ENCODE measurements at places on chromosomes 7 and 10.
A peak's percentile ranks its signal among the peaks of the same experiment; 100 is the strongest.

GRCh38 chr7:68063171-68063570 is 1066.5 kb downstream of the TYW1 start:
- no peak for DNase-seq

DNA sequence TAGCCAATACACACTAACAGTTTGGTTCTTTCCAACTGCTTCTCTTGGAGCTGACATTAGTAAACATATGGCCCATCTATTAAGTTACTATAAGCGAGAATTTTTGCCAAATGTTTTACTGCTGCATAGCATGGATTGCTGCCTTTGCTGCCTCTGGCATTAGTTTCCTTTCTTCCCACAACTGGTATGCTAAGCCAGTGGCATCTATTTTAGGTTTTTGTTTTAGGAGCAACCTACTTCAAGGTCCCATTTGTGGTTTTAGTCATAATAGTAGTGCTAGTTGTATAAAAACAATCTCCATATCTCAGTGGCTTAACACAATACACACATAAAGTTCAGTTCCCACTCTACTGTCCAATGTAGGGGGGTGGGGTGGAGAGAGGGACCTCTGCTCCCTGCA is 25.9 kb upstream of the PANK1 start:
- no peak for DNase-seq

GRCh38 chr7:909358-910329 is 33.3 kb downstream of the GET4 start:
- peak; percentile 79 for DNase-seq

DNA sequence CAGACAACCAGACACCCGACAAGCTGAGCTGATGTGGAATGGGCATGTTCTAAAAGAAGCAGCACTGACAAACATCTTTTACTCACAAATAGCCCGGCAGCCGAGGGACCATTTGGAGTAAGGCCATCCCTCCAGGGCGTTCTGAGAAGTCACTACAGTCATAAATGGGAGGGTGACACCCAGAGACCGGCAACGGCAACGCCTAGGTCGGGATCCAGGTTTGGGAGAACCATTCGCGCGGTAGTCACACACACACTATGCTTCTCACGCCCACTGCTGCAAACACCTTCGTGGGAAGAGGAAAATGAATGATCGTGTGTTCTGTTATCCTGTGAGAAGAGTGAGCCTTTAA is 9.8 kb downstream of the TNS3 start:
- DNase-seq, result no peak

GRCh38 chr7:3043544-3044371 is at the start of gene CARD11:
Gene CARD11 (minus strand): TSS chr7:3043867. CDS start chr7:2958506, 85,361 bp downstream.
- DNase-seq, result peak; percentile 41

- no peak for DNase-seq
Observed at GRCh38 chr10:129971381-129972144, 7.5 kb upstream of the EBF3 start.

DNA sequence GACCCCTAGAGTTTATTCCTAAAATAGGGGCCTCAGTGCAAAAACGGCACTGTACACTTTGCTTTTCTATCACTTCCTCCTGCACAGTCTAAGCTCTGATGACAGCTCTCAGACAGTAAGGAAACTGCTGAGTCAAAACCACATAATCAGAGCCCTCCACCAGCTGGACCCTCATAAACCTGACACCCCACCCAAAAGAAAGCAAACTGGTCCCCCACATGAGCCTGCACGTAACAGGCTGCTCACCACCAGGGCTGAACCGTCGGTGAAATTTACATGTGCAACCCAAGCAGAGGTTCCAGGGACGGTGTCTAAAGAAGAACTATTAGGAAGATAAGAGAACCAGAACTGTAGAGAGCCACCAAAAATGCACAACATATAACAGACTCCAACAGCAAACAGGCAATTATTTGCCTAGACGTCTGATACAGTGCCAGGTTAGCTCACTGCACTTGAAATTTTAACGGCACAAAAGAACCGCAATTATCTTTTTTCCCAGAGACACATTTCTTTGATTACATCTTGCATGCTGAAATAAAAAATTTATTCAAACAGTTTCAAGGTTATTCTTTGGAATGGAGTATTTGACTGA is 19.6 kb downstream of the SGMS1 start:
- DNase-seq, result no peak

DNA sequence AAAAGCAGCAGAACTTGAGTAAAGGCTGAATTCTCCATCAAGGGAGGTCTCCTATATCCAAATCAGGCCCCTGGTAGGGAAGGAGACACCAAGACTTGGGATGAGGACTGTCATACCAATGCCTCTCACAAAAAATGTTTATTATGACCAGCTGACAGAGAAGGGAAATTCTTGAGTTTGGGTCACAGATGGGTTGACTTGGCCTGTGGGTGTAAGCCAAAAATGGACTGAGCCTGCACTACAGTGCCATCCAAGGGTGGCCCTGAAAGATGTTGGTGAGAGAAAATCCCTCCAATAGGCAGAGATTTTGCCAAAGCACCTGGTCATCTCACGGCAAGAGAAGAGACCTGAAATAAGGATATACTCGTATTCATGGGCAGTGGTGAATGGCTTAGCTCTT is 27.0 kb upstream of the PPIF start:
- DNase-seq, result no peak

DNA sequence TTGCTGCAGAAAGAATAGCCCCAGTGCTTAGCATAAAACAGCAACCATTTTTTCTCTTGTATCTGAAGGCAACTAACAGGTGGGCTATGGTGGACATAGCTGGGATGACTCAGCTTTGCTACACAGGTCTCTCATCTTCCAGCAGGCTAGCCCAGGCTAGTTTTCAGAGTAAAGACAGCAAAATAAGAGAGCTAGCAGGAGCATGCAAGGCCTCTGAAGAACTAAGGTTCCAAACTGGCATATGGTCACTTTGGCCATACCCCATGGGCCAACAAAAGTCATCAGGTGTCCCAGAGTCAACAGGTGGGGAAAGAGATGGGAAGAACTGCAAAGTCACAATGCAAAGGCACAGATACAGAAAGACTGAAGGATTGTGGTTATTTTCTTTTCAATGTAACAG is 571.6 kb upstream of the MGMT start:
- DNase-seq, result no peak

DNA sequence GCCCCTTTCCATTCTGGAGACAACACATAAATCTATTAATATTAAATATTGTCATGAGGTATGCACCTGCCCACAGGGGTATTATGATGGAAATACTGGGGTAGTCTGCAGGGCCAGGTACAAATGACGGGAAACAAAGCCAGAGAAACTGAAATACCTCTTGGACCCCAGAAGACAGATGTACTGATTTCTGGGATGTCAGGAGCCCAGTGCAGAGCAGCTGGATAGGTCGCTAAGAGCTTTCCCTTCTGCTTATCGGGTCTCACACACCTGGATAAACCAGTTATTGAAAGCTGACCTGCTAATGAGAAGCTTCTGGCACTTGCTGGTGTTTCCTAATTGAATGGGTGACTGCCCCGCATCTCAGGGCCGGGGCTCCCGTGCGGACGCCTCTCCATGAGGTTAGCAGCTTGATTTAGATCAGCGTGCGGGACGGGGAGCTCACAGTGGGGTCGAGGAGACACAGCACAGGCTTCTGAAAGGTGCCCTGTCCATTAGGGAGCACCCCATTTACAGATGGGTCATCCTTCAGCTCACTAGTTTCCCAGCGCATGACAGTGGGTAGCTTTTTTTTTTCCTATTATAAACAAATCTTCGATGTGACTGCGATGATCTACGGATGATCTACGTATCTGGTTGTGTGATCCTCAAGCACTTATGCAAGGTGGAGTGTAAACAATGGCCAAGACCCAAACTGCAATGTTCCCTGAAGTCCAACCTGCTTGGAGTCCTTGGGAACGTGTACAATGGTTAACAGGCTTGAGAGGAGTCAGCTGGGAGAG is 1.5 kb upstream of the INSIG1 start:
- DNase-seq, result no peak

DNA sequence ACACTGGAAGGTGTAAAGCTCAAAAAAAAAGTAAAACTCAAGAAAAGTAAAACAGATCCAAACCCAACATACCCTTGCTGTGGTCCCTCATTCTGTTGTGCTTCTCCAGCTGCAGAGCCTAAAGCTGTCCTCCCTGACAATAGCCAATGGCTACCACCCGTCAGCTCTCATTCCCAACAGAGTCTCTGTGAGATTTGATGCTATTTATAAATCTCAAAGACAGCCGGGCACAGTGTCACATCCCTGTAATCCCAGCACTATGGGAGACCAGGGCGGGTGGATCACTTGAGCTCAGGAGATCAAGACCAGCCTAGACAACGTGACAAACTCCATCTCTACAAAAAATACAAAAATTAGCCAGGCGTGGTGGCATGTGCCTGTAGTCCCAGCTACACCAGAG is 116.0 kb downstream of the KMT2E start:
- DNase-seq, result no peak

- DNase-seq, result no peak
Observed at GRCh38 chr10:70909326-70909935, 21.1 kb upstream of the PCBD1 start.

DNA sequence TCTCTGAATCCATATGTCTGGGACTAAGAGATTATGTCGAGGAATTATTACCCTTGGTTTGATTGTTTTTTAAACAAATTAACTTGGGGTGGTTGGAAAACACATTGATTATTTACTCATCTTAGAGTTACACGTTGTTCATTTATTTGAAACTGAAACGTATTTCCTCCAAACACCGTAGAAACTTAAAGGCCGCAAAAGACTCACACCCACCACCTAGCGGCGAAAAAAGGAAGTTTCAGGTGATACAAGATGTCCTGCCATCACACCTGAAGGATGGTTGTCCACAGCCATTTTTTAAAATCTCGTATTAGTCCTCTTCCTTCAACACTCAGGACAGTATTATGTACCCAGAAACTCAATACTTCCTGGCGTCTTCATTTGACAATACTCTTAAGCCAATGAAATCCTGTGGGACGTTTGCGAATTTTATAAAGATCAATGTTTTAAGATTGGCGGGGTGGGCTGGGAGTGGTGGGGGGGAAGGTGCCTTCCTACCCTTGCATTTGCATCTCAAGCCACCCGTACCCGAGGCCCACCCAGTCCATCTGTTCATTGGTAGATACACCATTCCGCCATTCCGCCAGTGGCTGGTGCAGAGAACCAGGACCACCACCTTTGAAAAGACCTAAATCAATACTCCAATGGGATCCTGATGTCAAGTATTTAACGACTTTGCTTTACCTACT is 1.4 kb upstream of the LCOR start:
- peak; percentile 79 for DNase-seq

DNA sequence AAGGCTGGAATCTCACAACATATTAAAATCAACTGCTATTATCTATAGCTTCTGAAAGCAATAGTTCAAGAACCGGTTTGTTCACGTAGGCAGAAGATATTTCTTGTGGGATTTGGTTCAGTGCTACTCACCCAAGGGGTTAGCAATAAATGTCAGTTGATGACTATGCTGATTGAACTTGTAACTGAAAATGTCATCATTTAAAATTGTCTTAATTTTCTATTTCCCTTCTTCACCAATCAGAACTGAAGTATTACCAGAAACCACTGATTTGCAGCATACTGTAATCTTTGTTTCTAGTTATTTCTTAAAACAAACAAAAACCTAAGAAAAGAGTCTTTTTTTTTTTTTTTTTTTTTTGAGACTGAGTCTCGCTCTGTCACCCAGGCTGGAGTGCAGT is 46.1 kb downstream of the CPEB3 start:
- DNase-seq, result no peak

DNA sequence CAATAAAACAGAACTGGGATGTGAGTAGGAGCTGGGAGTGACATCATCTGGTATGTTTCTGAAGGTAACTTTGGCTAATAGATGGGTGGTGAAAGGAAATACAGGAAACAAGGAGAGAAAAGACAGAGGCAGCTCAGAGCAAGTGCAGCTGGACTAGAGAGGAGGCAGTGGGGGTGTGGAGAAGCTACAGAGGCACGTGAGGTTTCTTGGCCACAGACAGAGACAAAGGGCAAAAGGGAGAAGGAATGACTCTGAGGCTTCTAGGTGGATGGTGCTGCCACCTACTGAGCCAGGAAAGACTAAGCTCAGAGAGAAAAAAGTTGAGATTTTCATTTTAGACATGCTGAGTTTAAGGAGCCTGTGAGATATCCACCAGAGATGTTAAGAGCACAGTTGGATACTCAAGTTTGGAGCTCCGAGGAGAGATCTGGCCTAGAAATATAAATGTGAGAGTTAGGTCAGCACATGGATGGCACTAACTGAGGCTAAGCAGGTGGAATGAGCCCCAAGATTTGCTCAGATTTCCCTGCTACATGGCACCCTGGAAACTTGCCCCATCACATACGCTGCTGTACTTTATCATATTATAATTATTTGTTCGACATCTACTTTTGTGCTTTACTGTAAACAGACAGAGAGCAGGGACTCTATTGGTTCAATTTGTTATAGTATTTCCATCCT is 293.0 kb upstream of the IMMP2L start:
- no peak for DNase-seq

DNA sequence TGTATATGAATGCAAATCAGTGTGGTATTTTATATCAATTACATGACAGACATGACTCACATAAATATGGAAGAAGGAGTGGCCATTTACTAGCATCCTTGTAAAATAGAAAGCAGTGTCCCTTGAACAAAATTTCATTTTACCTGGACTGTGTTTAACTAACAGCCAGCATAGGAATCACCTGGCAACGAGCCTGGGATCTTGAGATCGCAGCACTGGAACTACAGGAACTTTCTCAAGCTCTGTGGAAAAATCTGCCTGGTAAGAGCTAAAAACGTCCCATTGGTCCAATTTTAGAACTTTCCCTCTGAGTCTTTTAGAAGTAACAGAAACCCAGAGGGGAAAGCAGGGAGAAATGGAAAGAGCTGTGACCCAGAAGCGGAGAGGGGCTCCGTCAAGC is 68.9 kb upstream of the AMPH start:
- no peak for DNase-seq

DNA sequence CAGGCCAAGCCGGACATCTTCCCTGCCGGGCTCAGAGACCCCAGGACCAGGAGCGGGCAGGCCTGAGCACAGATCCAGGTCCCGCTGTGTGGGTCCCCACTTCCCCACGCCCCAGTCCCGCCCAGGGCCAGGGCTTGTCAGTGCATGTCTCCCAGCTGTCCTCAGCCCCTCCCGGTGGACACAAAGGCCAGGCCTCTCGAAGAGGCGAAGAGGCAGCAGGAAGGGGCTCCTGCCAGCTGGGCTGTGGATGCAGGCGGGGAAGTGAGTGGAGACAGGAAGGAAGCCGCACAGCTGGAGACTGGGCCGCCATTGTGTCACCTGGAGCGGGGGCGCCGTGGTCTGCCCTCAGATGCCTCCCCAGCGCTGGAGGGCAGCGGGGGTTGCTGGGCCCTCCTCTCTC is 4.8 kb downstream of the GRIFIN start:
- DNase-seq, result no peak
